ENCODE measurements at places on chromosomes 2 and 18. TPM values are rescaled to one million over a fixed set of nuclear protein-coding genes. Genes with fewer than 3 reads are reported as not detected.
A peak's percentile ranks its signal among the peaks of the same experiment; 100 is the strongest.

The SERPINB13 gene
- not detected for total RNA-seq

DNA sequence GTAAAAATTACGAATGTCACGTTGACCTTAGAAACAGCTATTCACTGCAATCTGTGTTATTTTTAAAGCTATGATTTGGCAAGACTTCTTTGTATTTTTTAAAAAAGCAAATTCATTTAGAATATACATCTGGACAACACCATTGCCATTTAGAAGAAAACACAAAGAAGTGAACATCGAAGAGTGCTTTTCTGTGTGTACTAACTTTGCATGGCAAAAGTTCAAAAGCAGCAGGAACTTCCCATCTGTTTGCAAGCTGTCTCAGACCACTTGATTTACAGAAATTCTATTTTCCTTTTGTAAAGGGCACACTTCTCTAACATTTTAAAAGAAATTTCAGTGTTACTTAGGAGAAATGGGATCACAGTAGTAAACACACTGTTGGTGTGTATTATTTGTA, 145.9 kb downstream of the CALCRL start:
- DNase-seq = peak; percentile 43

GRCh38 chr2:120486946-120487345, 141.0 kb downstream of the INHBB start:
- DNase-seq = no peak

DNA sequence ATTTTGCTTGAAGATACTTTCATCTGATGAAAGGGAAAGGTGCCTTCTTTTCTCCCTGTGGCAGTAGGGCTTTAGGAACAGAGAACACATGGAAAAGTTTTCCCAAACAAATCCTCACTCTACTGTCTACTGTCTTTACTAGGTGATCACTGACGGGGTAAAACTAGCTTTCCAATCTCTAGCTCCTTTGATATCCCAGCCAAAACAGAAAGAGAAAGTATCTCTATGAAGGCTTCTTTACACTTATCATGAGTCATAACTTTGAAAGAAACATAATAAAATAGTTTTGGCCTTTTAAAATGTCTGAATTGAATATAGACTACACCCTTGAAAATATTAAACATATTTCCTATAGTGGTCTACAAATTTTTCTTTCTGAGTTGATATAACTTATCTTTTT, 214.5 kb downstream of the DSEL start:
- DNase-seq = no peak
